ENCODE measurements at places on chromosomes 7 and 10.

- DNase-seq: no peak
These were observed 17.8 kb downstream of the VWC2 start for GRCh38 chr7:49791088-49791741.

- peak; percentile 22 for DNase-seq
These were observed 48.8 kb upstream of the CHST15 start for GRCh38 chr10:124142006-124142739.

- no peak for DNase-seq
These were observed 392.1 kb upstream of the PODXL start for GRCh38 chr7:131948434-131949053.

DNA sequence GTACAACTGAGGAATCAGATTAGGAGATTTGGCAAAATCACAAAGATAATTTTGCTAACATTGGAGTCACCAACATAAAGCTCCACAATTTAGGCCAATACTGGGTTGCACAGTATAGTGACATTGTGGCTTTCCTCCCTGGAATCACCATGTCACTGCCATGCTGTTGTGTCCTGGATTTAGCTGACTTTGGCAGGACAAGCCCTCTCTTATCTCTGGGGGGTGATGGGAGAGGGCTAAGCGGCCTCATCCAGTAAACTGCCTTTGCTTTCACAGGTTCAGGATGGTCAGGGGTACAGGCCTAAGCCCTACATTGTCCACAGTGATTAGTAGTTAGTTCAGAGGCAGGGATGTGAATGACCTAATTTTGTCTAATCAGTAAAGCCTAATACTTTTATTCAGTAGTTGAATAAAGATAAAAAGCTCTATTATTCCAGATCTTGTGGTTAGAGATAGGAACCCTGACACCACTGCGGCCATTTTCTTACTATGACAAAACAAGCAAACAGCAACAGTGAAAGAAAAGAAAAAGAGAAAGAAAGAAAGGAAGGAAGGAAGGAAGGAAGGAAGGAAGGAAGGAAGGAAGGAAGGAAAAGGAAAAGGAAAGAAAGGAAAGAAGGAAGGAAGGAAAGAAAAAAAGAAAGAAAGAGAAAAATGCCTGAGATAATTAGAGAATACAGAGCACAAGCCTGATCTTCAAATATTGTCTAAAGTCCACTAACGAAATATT, 140.1 kb downstream of the ETV1 start:
- no peak for DNase-seq

DNA sequence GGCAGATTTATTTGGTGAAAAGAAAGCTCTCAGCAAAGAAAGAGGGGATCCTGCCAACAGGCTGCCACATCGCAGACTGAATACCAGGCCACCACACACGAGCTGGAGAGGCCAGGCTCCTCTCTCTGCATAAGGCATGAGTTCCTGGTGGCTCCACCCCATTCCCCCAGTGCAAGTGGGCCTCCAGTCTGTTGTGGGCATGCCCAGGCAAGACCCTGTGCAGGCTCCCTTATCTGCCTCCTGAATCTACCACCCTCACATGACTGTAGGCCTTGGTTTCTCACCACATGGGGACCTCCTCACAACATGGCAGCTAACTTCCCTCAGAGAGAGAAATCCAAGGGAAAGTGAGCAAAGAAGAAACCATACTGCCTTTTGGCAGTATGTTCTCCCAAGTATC, 26.7 kb upstream of the CUL1 start:
- no peak for DNase-seq

DNA sequence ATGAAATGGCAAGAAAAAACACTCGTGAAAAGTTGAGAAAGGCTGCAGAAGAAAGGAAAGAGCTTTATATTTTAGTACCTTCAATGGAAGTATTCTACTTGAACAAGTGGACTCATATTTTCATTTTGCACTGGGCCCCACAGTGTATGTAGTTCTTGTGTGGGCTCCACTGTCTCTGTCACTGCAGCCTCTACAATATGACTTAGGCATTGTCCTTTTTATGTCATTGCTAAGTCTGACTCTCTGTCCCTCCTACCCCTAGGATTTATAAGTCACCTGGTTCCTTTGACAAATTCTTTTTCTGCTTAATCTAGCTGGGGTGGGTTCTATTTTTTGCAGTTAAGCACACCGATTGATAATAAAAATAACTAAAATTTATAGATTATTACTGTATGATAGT, 27.7 kb upstream of the SOSTDC1 start:
- no peak for DNase-seq

- peak; percentile 88 for DNase-seq
These were observed 14.6 kb downstream of the IFIT3 start for GRCh38 chr10:89342206-89342958.
